Hematopoietic multipotent progenitor cell treated with erythropoietin and hydrocortisone succinate and interleukin-3 and kit ligand, for 17 days (in vitro differentiated cells): ENCODE measurements at places on chromosomes 2 and 18.

DNA sequence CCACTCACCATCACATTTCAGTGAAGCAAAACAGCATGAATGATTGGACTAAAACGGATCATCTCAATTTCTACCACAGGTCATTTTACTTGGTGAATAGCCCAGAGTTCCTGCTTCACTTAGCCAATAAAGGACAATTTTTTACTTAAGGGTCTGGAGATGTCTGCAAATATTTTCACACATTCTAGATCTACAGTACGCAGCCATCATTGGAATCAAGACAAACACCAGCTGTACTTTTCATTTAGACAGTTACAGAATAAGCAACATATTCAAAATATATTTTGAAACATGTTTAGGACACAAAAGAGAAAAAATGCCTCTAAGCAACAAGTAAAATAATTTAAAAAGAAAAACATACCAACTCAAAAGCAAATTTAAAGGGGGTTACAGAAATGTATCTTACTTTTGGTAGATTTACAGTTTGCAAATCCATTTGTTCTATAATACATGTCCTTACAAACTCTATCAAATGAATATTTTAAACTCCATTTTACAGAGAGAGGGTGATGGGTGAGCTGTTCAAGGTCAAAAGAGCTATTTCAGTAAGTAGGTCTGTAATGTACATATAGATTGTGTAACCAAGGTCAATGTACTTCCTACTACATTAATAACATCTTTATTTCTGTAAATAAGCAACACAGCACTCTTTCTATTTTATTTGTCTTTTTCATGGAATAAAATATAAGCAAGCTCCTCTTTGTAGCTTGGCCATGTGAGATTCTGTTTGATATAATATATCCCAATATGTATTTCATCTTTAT, 13.4 kb downstream of the PPP1R1C start:
- DNase-seq = no peak

DNA sequence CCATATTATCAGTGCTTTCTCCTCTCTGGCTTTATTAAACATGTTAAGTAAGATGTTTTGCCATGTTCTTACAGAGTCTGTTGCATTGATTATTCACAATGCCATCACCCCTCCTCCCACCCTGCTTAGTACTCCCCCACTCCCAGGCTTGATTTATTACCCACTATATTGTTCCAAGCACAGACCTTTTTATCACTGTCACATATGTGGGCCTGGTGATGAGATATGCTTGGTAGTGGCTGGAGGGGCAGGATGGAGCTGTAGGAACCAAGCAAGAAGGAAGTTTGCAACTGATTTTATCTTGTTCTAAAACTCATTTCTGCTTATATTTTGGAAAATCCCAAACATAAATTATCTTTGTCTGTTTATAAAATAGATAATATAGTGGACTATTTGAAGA, 748.2 kb upstream of the CELF4 start:
- DNase-seq = no peak

DNA sequence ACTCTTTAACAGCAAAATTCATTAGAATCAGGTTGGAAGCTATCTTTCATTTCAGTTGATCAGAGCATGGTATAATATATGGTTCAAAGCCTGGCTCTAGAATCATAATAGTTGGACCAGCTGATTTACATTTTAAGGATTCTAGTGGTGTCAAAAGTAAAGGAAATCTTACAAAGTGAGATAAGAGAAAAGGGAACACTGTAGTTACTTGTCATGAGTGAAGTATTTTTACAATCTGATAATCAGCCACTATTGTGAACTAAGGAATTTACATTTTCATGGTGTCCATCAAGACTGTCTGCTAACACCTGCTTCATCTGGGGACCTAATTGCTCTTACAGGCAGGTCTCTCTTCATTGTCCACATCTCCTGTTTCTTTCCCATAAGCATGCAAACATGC, 161.1 kb downstream of the SLC39A10 start:
- no peak for DNase-seq

DNA sequence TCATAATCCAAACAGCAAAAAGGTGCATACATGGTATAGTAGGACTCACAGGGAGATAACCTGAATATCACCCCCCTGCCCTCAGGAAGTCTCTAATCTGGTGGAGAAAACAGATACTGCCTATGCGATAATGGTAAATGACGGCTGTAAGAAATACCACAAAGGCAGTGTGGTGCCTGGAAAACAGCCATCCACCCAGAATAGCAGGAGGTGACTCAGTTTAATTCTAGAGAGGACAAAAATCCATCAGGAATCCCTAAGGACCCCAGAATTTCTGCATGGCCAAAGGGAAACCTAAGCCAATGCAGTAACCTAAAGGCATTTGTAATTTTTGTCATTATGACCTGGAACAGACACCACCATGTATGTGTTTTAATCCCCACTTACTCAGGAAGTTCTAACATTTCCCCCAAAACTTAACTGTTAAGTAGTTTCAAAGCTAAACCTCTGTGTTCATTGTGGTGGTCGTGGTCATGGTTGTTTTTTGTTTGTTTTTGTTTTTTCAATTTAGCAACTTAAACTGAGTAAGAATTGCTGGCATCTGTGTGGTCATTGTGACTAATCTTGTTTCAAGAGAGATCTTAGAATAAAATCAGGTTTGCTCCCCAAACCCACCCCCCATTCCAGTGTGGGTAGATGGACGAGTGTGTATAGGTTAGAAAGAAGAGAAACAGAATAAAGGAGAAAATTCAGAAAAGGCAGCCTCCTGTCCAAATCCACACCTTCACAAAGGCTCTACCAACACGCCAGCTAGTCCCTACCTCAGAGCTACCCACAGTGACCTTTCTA, 121.5 kb upstream of the CDCA7 start:
- DNase-seq = no peak

- peak; percentile 79 for DNase-seq
Measured at GRCh38 chr2:113117541-113118262, 9.7 kb upstream of the IL1RN start.

- DNase-seq = no peak
Measured at GRCh38 chr2:100747551-100747950, 72.4 kb upstream of the NPAS2 start.

DNA sequence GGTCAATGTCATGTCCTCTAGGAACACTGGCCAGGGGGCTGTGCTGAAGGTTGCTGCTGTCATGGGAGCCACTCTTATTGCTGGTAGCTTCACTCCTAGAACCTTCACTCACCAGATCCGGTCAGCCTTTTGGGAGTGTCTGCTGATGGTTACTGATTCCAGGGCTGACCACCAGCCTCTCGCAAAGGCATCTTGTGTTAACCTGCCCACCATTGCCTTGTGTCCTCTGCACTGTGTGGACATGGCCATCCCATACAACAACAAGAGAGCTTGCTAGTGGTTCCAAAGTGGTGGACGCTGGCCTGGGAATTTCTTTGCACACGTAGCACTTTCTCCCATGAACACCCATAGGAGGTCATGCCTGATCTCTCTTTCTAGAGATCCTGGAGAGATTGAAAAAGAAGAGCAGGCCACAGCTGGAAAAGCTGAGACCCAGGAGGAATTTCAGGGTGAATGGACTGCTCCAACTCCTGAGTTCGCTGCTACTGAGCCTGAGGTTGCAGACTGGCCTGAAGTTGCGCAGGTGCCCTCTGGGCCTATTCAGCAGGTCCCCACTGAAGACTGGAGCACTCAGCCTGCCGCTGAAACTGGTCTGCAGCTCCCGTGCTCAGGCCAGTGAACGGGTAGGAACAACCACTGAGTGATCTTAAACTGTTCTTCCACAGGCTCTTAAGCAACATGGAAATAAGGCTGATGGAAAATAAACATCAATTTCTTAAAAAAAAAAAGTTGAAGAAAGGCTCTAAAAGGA, 18.7 kb upstream of the C2orf80 start:
- DNase-seq = no peak

DNA sequence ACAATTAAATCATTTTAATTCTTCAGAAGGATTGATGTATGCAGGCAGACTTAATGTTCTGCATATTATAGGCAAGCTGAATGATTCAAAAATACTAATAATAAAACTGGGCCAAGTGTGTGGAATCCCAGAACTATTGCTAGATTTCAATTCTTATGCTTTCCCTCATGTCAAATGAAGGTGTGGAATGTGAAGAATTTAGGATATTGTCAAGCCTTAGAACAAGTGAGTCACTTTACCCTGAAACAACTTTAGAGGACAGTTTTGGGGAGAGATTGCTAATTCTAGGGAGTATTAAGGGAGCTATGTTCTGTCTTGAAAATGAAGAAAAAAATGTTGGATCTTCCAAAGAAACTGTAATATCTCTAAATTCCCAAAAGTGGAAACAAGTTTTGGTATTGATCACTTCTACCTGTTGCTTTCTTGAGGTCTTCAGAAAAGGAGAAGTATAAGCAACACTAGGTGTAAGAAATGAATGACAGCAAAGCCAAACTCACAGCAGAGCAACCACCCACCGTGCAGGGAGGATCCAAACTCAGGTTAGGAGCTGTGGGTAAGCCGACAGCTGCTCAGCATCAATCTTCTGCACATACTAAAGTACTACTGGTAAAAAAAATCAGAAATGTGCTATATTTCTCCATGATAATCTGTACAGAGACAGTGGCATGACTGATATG, 818.1 kb downstream of the SLC4A3 start:
- no peak for DNase-seq

DNA sequence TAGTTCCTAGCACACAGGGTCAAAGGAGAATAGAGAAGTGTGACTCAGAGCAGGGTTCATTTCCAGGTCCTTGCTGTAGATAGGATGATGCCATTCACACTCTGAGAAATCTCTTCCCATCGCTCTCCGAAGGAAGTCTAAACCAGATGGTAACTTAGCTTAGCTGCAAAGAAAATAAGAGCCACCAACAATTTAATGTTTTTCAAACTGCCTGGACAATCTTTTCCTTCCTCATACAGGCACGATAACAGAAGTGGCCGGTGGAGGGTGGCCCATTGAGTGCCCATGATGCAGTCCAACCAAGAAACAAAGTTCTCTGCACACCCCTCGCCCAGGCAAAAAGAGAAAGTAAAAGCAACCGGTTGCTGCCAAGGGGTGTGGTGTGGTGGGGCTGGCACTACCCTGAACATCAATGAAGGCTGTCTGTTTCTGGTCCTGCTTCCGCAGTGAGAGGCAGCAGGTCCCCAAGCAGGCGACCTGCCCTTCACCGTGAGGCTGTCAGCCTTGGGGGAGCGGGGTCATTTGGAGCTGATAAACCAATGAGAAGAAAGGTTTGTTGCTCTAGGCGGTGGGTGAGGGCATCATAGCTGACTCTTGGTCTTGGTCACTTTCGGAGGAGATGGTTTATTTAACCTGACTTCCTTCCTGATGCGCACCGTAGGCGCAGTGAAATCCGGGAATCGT, 105.6 kb upstream of the CD302 start:
- no peak for DNase-seq

- DNase-seq = no peak
Measured at GRCh38 chr2:100884145-100884621, 64.2 kb downstream of the NPAS2 start.

DNA sequence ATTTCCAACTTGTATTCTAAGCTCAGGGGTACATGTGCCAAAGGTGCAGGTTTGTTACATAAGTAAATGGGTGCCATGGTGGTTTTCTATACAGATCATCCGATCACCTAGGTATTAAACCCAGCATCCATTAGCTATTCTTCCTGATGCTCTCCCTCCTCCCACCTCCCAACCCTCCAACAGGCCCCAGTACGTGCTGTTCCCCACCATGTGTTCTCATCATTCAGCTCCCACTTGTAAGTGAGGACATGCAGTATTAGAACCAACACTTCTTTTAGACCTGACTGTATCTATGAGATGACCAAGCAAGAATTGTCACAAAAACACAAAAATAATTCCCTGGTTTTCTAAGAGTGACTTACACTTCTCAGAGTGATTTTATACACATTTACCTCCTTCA, 83.0 kb downstream of the VIT start:
- DNase-seq = no peak

GRCh38 chr2:238123218-238123971, 15.1 kb upstream of the KLHL30 start:
- no peak for DNase-seq

- no peak for DNase-seq
Measured at GRCh38 chr2:99354070-99354469, 16.9 kb downstream of the EIF5B start.

- peak; percentile 85 for DNase-seq
Measured at GRCh38 chr2:201116959-201117734, 1.2 kb downstream of the CFLAR start.

GRCh38 chr2:46381263-46381849, 84.1 kb downstream of the EPAS1 start:
- DNase-seq = no peak

GRCh38 chr2:148501545-148501944, 143.0 kb upstream of the EPC2 start:
- DNase-seq = no peak

GRCh38 chr18:79572093-79572780, 107.4 kb upstream of the CTDP1 start:
- no peak for DNase-seq

DNA sequence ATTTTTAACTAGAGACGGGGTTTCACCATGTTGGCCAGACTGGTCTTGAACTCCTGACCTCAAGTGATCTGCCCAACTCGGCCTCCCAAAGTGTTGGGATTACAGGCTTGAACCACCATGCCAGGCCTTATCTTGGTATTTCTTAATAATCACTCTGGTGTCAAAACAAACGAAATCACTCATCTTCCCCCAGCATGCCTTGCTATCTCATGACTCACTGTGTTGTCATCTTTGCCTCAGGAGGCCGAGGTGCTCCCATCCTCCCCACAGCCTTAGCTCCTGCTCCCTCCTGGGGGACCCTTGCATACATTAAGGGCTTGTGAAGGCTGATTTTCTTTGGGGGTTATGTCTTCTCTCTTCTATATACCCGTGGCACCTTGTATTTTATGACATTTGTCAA, 250.1 kb upstream of the DPP10 start:
- DNase-seq = no peak

DNA sequence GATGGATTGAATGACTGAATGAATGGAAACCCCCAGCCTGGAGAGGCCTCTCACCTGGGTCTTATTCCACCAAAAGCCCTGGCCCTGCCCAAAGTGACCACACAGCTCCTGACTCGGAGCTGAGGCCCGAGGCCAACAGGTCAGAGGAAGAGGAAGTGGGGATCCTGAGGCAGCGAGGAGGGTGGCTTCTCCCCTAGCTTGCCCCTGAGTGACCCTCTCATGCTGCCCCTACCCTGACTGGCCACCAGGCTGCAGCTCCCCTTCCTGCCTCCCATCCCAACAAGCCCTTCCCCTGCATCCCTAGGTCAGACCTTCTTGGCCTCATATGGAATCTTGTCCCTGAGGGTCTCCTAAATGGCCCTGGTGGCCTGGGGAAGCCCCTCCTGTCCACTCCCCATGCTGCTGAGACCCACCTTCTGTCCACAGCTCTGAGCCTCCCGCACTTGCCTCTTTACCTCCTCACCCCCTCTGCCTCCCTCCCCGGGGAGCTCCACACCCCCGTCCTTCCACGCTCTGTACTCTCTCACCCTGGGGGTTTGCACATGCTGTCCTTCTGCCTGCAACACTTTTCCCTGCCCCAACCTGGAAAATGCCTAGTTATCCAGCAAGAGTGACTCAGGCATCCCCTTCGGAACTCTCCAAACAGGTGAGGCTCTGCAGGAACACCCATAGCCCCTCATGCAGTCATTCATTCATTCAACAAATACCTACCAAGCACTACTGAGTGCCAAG, 134.8 kb upstream of the HDAC4 start:
- no peak for DNase-seq

- DNase-seq = no peak
Measured at GRCh38 chr18:44771956-44772917, 91.5 kb downstream of the SETBP1 start.

- no peak for DNase-seq
Measured at GRCh38 chr2:220504938-220505503, 877.6 kb downstream of the SLC4A3 start.

GRCh38 chr2:43842866-43843226, 4.1 kb downstream of the ABCG8 start:
- DNase-seq = no peak

- DNase-seq = no peak
Measured at GRCh38 chr18:59783138-59783537, 85.9 kb upstream of the CCBE1 start.
